Activated T-cell treated with anti-CD3 and anti-CD28 coated beads for 4 hours (primary cell): ENCODE measurements at places on chromosomes 6 and 20.
A peak's percentile ranks its signal among the peaks of the same experiment; 100 is the strongest.

DNA sequence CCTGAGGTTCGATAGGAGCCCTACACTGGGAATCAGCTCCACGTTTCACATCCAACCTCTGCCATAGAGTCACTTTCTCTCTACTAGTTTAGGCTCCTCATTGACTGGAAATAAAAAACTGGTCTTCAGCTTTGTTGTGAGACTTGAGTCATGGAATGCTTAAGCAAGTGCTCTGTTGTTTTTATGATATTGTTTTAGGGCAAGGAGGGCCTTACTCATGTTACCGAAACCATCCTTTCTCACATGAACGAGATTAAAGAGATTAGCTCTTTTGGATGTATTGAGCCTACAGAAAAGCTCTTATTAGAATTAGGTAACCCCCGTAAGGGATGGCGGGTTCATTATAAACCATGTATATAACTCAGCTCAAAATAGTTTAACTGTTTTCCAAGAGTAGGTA, 6.9 kb upstream of the MOCS1 start:
- no peak for DNase-seq

- DNase-seq = no peak
These were observed 151.8 kb downstream of the UNC5CL start for GRCh38 chr6:40887079-40887791.

DNA sequence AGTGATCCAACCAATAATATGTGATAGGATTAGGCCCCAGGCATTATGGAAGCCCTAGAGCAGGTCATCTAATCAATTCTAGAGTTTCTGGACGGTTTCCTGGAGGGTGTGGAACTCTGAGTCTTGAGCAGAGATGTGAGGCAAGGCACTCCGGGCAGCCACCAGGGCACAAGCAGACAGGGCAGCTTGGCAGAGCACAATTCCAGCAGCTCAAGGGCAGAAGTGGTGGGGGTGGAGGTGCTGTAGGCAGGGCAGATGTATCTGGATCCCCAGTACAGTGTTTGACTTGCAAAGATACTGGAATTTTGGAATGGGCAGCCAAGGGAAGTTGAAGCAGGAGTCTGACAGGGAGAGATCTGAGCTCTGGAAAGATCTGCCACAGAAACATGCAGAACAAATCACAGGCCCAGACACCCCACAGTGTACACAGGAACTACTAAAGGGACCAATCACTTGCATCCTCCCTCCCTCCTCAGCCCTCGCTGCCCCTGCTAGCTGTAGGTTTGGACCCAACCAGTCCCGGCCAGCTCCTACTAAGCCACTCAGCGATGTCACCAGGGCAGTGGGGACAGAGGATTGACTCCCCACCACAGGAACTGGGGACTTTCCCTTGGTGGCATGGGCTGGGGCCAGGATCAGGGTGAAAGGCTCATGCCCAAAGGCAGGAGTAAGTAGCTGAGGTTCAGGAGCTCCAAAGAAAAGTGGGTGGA, 47.0 kb downstream of the TFEB start:
- no peak for DNase-seq

DNA sequence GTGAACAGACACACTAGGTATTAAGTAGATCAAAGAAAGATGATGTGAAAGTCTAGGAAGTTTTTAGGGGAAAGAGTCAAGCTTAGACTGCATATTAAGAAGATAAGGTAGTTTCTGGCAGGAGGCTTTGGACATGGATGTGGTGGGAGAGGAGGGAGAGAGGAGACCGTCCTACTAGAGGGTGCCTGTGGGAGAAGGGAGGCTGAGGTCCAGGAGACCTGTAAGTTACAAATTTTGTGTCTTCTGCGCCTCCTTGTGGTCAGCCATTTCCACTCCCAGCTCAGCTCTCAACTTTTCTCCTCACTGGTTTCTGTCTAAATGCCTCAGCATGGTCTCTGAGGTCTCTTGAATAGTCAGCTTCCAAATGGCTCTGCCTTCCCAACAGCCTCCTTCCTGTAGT, 193.5 kb downstream of the UNC5CL start:
- no peak for DNase-seq

DNA sequence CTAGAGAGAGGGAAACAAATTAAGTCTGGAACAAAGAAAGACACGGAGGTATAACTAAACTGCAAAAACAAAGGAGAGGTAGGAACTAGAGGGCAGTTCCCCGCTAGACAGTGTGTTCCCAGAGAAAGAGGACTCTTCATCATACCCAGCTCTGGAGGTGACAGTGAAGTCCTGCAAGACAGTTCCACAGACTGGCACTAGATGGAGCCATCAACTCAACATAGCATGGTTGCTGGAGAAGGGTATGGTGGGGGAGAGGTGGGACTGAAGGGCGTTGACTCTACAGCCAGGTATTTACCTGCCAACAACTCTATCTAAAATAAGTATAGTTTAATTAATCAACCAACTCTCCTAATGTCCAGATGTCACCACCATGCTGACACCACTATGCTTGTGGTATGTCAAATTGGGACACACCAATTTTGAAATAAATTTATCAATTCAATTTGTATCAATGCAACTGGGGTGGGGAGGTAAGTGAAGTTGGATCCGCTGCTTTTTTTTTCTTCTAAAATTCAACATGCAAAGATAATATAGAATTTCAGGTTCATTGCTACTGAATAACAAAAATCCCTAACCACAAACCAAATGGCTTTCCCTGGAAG, 9.7 kb downstream of the BACH2 start:
- peak; percentile 54 for DNase-seq

DNA sequence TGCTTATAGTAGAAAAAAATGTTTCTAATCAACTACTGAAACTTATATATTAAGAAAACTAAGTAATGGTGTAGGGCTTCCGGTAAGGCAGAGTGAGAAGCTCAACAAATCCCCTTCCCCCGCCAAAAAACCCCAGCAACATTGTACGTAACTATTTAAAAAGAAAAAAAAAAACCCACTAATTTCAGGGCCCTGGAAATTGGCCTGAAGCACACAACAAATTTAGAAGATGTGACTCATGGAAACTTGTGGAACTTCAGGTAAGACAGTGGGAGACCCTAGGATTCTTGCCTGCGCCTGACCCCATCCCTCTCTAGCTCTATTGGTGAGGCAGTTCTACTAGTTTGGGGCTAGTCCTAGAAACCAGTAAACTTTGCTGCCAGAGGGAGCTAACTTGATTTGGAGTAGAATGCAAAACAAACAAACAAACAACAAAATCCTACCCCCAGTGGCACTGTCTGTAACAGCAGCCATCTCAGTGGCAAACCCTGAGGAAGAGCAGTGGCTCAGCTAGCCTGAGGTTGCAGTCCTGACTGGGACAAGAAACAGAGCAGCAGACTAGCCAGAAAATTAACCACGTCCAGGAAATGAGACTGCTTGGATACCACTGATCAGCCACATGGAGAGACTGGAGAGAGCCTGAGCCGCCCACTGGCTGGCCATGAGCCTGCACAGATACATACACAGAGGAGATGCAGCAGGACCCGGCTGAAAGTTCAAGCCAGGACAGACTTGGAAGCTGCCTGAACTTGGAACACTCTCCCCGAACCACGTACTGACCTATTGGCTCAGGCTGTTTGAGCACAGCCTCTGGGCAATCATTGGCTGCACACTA, 135.1 kb downstream of the TBXT start:
- DNase-seq = no peak

DNA sequence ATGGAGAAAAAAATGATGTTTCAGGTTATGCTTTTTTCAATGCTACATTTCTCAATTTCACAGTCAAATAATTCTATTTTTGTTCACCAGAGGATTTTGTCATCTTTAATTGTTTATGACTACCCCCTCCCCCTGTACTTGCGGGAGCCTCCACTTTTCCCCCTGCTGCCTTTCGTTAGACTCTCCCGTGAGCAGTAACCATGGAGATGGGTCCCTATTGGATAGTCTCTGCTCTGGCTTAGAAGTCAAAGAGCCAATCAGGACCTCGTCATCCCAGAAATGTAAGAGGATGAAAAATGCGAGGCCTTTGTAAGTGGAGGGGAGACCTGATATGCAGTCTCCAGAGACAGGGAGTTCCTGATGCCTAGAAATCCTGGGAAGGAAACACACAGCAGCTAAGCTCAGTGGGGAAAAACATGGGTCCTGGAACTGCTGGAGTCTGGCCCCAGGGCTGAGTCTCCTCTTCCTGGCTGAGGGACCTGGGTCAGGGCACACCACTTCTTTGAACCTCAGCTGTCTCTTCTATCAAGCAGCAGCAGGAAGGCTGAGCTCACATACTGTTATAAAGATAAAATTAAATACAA, 298.7 kb downstream of the TSHZ2 start:
- DNase-seq = no peak
